Kidney (tissue), 22 donors: ENCODE measurements at places on chromosomes 7 and 10. TPM values are rescaled to one million over a fixed set of nuclear protein-coding genes. Genes with fewer than 3 reads are reported as not detected.

- no peaks in the 10 kb centered on the region for H3K36me3 ChIP-seq
- no peak overlapping the region for H3K4me3 ChIP-seq
- H3K27me3 ChIP-seq = no peaks in the 10 kb centered on the region
- no peak overlapping the region for H3K27ac ChIP-seq
- H3K4me1 ChIP-seq = no peaks in the 10 kb centered on the region
- DNase-seq = no peak
Observed at GRCh38 chr10:4494551-4494950, 331.5 kb upstream of the AKR1E2 start.

GRCh38 chr10:92880233-92880861 lies 32.0 kb downstream of the EXOC6 start:
- no peak overlapping the region for H3K4me3 ChIP-seq
- no peaks in the 10 kb centered on the region for H3K36me3 ChIP-seq
- DNase-seq = peak; percentile 60

- no peak overlapping the region for H3K4me3 ChIP-seq
- H3K27ac ChIP-seq = no peak overlapping the region
- H3K4me1 ChIP-seq = no peaks in the 10 kb centered on the region
- no peaks in the 10 kb centered on the region for H3K36me3 ChIP-seq
- DNase-seq = no peak
- H3K27me3 ChIP-seq = no peaks in the 10 kb centered on the region
Observed at GRCh38 chr10:61891906-61892585, 9.5 kb upstream of the ARID5B start.

DNA sequence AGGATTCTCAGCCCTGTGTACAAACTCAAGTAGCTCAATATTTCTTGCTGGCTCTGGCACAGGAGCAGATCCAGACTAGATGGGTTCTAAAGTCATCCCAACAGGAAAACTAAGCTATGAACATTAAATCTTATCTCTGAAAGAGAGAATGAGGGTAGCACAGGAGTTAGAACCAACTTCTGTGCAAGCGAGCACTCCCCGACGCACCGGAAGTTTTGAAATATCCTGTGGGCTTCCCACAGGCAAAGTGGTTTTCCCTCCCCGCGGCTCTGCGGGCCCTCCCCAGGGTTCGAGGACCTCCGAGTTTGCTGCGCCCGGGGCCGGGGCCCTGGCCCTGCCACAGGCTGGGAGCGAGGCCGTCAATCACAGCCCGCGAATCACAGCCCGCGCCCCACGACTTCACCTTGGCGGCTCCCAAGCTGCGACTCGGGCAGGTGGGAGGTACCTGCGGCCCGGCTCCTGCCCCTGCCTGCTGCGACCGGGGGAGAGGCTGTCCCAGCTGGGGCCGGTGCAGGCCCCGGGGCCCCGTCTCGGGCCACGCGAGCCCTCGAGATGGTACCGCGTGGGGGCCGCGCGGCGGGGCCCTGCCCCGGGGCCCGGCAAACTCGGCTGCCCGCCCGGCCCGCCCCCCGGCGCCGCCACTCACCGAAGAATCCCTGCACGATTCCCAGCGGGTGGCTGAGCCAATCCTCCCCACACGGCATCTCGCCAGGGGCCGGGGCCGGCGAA lies 598 bp downstream of the MCMBP start:
- H3K27me3 ChIP-seq = no peaks in the 10 kb centered on the region
- H3K36me3 ChIP-seq = no peaks in the 10 kb centered on the region
- H3K4me1 ChIP-seq = peaks cover 4% of the 10 kb centered on the region
- peak overlapping the region; percentile 71 for H3K4me3 ChIP-seq
- peak overlapping the region; percentile 76 for H3K27ac ChIP-seq
- peak; percentile 61 for DNase-seq

DNA sequence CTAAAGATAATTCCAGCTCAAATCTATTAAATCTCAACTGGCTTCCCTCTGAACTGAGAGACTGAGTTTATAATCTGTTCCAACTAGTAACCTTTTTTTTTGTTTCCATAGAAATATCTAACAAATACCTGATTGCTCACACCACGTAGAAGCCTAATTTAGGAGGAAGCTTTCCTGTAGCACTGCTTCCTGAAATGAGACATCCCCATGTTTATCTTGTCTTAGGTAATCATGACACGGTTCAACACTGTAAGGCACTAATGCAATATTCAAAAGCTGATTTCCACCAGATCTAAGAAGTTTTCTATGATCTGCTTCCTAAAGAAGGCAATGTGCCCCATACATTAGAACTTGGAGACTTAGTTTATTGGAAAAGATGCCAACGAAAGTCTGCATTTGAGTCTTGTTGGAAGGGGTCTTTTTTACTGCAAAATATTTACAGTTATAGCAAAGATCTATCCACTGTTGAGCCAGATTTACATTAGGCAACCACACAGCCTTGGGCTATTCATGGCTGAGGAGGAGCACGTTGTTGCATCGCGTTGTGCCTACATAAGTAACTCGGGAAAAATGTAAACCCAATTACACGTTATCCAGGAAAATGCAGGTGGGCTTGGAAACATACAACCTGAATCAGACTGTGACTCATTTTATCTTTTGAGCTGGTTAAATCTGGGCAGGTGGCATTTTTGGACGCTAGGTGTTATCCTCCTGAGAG lies 66.3 kb downstream of the VIPR2 start:
- H3K4me3 ChIP-seq = no peak overlapping the region
- DNase-seq = peak; percentile 0
- H3K27ac ChIP-seq = no peak overlapping the region
- H3K36me3 ChIP-seq = no peaks in the 10 kb centered on the region

GRCh38 chr10:102508506-102508905 lies 4.7 kb downstream of the SUFU start:
- no peaks in the 10 kb centered on the region for H3K27me3 ChIP-seq
- peaks cover 26% of the 10 kb centered on the region for H3K4me1 ChIP-seq
- H3K4me3 ChIP-seq = no peak overlapping the region
- no peak overlapping the region for H3K27ac ChIP-seq

GRCh38 chr10:103556383-103557007 lies 63.0 kb downstream of the NEURL1 start:
- no peaks in the 10 kb centered on the region for H3K36me3 ChIP-seq
- H3K27ac ChIP-seq = no peak overlapping the region
- no peak overlapping the region for H3K4me3 ChIP-seq
- peaks cover 12% of the 10 kb centered on the region for H3K4me1 ChIP-seq
- no peaks in the 10 kb centered on the region for H3K27me3 ChIP-seq
- DNase-seq = no peak

DNA sequence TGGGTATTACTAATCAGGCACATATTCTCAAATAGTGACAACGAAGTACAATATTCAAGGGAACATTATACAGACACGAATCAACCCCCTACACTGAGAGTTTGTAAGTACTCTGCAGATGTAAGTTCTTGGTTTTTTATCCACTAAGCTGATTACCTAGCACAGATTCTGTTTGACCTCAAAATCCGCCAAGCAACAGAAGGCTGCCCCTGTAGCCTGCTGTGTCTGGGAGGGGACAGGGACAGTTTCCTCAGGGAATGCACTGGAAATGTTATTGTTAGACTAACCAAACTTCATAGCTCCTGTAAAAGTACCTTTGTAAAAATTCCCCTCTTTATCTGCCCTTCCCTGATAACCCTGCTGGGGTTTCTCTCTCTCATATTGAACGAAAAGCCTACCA lies 45.2 kb upstream of the ZRANB1 start:
- H3K36me3 ChIP-seq = no peaks in the 10 kb centered on the region
- H3K27me3 ChIP-seq = no peaks in the 10 kb centered on the region
- H3K4me3 ChIP-seq = no peak overlapping the region
- H3K4me1 ChIP-seq = no peaks in the 10 kb centered on the region
- DNase-seq = no peak

DNA sequence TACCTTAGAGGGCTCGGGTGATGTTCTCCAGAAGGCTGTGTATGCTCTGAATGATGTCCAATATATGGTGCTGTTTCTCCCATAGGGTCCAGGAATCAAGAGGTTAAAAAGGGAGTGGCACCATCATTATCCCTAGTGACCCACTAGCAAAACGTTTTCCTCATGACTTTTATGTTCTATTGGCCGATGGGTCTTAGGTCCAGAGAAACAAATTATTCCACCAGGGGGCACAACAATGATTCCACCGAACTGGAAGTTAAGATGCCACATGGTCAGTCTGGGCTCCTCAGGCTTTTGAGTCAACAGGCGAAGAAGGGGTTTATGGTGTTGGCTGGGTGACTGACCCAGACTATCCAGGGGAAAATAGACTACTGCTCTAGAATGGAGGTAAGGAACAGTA lies 256.1 kb downstream of the COBL start:
- H3K27ac ChIP-seq = no peak overlapping the region
- H3K4me3 ChIP-seq = no peak overlapping the region
- no peaks in the 10 kb centered on the region for H3K36me3 ChIP-seq
- H3K4me1 ChIP-seq = no peaks in the 10 kb centered on the region

DNA sequence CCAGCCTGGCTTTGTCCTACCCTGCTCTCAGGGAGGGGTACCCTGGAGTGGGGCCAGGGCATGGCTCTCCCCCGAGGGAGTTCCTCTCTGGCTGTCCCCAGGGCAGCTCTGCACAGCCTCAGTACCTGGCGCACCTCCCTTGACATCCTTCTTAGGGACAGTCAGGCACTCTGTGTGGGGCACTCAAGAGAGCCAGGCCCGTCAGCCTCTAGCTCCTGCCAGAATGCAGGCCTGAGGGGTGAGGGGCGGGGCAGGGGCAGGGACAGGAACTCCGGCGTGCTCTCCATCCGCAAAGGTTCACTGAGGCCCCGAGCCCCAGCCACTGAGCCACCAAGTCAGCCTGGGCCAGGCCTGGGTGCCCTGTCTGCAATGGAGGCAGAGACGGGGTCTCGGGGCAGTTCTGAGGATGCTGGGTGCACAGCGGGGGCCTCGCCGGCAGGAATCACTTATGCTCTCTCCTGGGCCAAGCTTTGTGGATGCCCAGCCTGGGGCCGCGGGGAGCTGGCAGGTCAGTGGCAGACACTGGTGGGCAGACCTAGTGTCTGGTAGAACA lies 10.1 kb downstream of the LIMK1 start:
- H3K4me1 ChIP-seq = no peaks in the 10 kb centered on the region
- H3K27ac ChIP-seq = peak overlapping the region; percentile 57
- H3K4me3 ChIP-seq = no peak overlapping the region
- no peak for DNase-seq
- no peaks in the 10 kb centered on the region for H3K27me3 ChIP-seq

DNA sequence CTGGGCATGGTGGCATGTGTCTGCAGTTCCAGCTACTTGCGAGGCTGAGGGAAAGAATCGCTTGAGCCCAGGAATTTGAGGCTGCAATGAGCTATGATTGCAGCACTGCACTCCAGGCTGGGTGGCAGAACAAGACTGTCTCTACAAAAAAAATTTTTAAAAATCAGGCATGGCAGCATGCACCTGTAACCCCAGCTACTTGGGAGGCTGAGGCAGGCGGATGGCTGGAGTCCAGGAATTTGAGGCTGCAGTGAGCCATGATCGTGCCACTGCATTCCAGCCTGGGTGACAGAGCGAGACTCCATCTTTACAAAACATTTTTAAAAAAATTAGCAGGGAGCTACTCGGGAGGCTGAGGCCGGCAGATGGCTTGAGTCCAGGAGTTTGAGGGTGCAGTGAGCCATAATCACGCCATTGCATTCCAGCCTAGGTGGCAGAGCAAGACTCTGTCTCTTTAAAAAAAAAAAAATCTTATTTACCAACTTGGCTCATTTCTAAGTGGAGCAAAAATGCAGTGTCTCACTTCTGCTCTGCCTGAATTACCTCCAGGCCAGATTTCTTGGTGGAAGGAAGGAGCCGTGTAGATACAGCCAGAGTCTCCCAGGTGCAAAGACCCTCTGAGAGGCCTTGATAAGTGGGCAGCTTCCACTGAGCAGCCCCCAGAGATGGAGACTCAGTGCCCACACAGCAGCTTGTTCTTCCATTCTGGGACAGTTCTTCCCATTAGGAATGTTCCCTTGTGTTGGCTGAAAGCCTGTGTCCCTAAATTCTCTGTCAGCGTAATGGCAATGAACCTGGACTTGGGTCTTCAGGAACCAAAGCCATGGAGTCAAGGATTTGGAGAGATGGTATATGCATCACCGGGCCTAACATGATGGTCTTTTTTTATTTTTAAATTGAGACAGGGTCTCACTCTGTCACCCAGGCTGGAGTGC lies 30.0 kb downstream of the GTF2IRD1 start:
- peak overlapping the region; percentile 72 for H3K27ac ChIP-seq
- H3K4me3 ChIP-seq = peak overlapping the region; percentile 3
- H3K27me3 ChIP-seq = no peaks in the 10 kb centered on the region
- H3K36me3 ChIP-seq = no peaks in the 10 kb centered on the region

FBXO24 gene
- total RNA-seq = 0.60 TPM

SRGN gene
- total RNA-seq = 130 TPM

CPA2 gene
- total RNA-seq = not detected
